Stimulated activated CD8-positive, alpha-beta memory T cell treated with anti-CD3 and anti-CD28 coated beads, Interleukin-4, amount 100 ng/mL, for 1 hour (primary cell): ENCODE measurements at places on chromosomes 5 and 9.

- no peak for DNase-seq
Observed at GRCh38 chr9:114720086-114720676, 38.2 kb upstream of the TEX48 start.

DNA sequence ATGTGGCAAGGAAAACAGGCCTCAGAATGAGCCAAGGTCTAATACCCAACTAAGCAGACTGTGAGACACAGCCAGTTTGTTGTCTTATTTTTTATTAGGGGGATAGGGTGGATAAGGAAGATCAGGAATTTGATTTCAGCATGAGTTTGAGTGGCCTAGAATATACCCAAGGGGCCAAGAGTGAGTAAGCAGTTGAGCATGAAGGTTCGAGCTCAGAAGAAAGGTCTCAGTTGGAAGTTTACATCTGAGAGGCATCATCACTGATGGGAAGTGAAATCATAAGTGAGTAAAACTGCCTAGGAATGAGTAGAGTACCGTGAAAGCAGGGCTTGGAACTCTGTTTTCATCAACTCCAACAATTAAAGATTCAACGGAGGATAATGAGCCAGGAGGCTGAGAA, 12.6 kb downstream of the PSMD5 start:
- DNase-seq: no peak

- DNase-seq: no peak
Observed at GRCh38 chr5:59547731-59548130, 345.8 kb downstream of the PDE4D start.

GRCh38 chr9:35675204-35675603, 1.5 kb downstream of the CA9 start:
- no peak for DNase-seq

DNA sequence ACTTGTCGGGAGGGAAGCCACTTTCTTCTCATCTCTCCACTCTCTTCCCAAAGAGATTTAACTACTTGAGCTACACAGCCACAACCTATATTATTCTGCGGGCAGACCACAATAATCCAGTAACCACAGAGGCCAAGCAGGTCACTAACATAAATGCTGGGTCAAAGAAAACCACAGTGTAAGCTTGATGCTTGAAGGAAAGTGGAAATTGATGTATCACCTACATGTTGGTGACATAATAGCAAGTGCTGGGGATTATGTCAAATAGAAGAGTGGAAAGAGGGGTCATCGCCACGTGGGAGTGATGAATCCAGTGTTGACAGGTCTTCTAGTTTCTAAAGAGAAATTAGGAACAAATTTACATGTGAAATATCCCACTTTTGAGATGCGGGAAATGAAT, 40.9 kb downstream of the RFK start:
- no peak for DNase-seq

GRCh38 chr5:18798058-18798457, 1163.8 kb downstream of the TAF11L14 start:
- DNase-seq: no peak

GRCh38 chr9:35254237-35254636, 92.4 kb downstream of the UNC13B start:
- no peak for DNase-seq

DNA sequence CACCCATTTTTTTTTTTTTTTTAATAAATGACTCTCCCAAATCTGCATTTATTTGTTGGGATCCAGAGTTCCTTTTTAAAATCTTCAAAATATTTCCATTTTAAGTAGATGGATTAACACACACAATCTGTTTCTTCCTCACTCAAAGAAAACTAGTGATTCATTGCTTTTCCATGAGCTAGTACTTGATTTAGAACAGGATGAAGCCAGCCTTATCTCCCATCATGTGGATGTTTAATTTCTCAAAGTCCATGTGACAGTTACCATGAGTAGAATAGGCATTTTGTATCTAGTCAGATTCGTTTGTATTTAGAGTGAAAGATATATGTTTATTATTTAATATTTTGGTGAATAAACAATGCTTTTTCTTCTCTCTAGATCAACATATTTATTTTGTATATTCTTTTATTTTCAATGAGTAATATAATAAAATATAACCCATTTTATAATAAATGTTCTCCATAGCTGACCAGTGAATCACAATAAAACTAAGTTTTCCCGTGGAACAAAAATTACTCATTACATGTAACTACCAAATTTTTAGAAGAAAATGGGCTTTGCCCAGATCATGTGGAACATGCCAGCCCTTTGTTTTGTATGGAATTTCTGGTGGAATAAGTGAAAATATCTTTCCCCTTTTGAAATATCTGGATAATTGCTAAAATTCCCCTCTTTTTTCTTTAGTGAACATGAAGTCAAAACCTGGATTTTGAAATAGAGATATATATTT, 54.9 kb upstream of the RPS23 start:
- DNase-seq: no peak

DNA sequence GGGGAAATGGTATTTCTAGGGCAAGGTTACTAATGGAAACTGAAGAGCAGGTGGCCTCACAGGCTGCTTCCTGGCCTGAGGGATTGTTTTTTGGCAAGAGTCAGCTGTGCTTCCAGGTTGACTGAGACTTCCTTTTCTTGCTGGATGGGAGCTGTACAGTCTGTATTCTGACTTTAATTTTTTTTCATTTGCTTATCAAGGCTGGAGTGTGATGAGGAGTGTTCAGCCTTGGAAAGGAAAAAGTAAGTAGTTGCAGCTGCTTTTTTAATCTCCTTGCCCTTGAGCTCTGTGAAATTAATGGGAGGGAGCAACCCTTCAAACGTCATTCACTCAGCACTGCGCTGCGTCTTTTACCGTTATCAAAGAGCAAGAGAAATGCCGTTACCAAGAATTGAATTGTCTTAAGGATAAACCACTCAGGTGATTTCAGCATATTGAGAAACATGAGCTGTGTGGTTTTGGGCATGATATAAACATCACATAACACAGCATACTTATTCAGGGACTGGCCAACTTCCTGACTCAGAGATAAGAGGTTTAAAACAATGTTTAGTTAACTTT, 47.6 kb downstream of the AQP7 start:
- no peak for DNase-seq

GRCh38 chr9:31799953-31800609, 584.4 kb upstream of the ACO1 start:
- DNase-seq: no peak

- no peak for DNase-seq
Observed at GRCh38 chr9:95481000-95481399, 35.8 kb downstream of the PTCH1 start.

DNA sequence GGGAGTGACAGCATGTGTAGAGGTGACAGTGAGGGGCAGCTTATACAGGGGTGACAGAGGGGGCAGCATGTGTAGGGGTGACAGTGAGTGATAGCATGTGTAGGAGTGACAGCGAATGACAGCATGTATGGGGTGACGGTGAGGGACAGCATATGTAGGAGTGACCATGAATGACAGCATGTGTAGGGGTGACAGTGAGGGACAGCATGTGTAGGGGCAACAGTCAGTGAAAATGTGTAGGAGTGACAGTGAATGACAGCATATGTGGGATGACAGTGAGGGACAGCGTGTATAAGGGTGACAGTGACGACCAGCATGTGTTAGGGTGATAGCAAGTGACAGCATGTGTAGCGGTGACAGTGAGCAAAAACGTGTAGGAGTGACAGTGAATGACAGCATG, 9.4 kb upstream of the GAPT start:
- no peak for DNase-seq

GRCh38 chr5:761854-762710, 22.4 kb downstream of the ZDHHC11B start:
- DNase-seq: no peak

DNA sequence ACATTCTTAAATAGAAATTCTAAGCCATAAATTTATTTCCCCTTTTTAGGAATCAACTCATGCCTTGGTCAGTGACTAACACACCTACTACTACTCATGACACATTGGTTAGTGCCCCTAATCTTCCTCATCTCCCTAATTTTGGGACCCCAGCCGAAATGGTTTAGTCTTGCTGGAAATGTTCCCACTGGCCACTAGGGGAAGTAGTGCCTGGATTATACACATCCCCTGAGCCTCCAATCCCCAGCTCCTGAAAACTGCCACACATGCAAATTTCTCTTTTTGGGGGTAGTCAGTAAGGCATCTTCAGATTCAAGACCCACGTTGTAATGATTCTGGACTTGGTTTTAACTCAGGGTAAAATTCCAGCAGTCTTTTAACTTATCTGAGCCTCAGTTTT, 79.8 kb downstream of the HSD17B3 start:
- no peak for DNase-seq

GRCh38 chr5:93436083-93436482, 144.9 kb downstream of the NR2F1-AS1 start:
- no peak for DNase-seq

- DNase-seq: no peak
Observed at GRCh38 chr9:122370869-122371755, at the start of gene PTGS1. PTGS1 (plus strand) TSS chr9:122371024; CDS start chr9:122371085, 61 bp downstream.

DNA sequence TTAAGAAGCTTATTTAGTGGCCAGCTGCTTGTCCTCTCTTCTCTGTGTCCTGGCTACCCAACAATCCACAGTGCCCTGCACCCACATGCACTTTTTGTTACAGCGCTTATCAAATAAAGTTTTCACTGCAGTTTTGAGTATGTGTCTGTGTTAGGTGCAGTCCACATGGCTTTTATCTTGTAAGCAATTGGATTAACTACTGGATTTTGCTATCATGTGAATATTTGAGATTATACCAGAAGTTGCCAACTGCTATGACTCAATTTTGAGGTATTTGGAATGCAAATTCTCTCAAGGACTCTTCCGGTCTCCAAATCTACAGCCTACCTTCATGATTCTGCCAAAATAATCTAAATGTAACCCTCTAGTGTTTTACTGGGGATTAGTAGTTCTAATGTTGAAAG, 690.2 kb downstream of the NR2F1-AS1 start:
- DNase-seq: no peak

DNA sequence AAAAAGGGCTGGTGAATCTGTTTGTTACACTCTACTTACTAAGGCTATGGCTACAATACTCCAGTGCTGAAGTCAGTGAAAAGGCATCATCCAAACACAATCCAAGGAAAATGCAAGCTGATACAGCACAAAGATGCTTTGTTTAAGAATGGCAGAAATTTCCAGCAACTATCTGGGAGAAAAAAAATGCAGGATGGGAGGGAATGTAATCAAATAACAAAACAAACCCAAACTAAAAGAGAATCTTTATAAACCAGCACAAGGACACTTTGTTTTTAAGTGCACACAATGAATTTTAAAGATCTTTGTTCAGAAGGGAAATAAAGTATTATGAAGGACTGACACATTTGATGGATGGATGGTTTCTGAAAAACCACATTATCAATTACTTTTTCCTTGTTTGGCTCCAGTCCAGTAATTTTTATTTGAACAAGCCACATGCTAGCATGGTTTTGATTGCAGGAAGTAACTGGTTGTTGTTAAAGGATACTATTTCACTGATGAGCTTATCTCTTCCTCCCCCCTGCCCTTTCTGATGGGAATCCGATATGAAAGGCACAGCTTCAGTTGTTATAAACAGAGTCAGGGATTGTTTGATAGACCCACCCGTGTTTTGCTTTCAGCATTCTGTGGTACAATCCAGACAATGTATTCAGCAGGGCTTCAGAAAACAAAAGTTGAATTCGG, 12.1 kb upstream of the TLE4 start:
- no peak for DNase-seq

DNA sequence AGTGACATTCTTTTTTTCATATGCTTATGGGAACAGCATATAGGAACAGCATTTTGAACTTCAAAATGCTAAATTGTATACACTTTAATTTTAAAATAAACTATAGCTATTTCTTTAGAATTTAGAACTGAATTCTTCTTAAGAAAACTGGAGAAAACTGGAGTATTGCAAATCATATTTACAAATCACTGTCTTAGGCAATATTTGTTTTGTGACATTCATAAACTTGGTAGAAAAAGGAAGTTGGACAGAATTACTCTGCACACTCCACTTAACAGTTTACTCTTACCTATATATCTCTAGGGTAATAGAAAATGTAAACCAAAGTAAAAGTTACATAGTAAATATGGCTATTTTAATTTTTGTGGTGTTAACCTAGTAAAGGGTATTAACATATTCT, 3.1 kb downstream of the DMRTA1 start:
- no peak for DNase-seq

GRCh38 chr5:64923151-64923685, 154.5 kb downstream of the CWC27 start:
- no peak for DNase-seq

GRCh38 chr5:14022971-14023370, 78.5 kb upstream of the DNAH5 start:
- no peak for DNase-seq

DNA sequence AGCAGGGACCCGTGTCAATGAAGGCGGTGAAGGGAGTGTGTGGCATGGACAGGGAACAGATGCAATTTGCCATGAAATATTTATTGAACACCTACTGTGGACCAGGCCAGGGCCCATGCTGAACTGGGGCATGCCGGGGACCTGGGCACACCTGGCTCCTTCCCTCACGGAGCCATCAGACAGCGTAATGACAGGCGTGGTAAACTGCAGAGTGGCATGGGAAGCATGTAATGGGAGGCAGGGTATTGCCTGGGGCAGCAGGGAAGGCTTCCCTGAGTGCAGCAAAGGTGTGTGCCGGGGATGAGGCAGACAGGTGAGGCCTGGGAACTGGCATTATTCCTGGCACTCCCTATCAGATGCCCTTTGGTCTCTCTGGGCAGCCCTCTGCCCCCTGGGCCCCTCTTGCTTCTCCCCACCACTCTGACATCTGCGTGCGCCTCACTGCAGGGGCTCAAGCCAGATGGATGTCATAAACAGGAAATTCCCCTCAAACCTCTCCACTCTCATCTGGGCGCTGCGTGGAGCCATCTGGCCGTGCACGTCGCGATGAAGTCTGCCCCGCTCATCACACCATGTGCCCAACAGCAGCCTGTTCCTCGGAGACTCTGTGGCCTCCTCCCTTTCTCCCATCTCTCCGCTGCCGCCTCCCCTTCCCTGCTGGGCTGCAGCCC, 67.6 kb downstream of the HMCN2 start:
- DNase-seq: no peak

- no peak for DNase-seq
Observed at GRCh38 chr5:61670941-61671340, 338.9 kb downstream of the ZSWIM6 start.

DNA sequence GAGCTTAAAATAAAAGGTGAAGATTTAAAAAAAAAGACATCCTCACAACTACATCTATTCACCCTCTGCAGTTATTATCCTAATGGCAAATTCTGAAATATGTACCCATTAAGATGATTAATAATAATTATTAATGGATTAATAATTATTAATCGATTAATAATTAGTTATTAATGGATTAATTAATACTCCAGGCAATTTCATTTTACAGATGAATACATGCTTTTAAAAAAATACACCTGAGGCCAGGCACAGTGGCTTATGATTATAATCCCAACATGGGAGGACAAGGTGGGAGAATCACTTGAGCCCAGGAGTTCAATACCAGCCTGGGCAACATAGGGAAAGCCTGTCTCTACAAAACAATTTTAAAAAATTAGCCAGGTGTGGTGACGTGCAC, 182.4 kb downstream of the ARRDC3 start:
- no peak for DNase-seq

- DNase-seq: no peak
Observed at GRCh38 chr5:156474251-156474650, 147.3 kb downstream of the SGCD start.

DNA sequence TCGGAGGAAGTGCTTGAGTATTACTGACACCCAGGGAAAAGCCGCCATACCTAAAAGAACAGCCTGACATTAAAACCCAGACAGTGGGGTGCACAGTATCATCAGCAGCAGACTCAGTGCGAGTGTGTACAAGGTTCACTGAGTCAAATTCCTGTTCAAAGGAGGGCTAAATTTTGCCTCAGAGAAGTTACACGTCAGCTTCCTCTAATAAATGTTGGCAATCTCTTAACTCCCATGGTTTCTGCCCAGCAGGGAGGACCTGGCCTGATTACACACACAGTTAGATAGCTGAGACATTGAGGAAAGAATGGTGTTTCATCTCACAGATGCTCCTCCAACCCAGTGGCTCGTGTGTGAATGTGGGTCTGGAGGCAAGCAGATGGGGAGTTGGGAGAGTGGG, 38.2 kb downstream of the NIPSNAP3B start:
- DNase-seq: no peak
